ENCODE measurements at places on chromosomes 11 and 22.

- DNase-seq = peak; percentile 51
Measured at GRCh38 chr11:126115127-126115495, 52.4 kb upstream of the CDON start.

DNA sequence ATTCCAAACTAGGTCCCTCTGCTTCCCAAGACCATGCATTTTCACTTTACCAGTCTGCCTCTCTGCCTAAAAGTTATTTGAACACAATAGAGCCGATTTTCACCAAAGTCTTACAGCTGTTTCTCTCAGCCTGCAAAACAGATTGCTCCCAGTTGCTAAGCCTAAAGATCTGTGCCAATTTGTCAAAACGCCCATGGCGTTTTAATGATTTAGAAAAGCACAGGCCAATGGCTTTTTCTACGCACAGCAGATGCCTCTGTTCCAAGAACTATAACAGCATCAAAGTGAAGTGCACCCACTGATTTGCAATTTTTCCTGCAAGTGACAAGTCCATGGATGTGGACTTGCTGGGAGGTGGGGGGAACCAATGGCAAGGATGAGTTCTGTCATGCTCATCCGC, 173.9 kb upstream of the SYN3 start:
- no peak for DNase-seq

DNA sequence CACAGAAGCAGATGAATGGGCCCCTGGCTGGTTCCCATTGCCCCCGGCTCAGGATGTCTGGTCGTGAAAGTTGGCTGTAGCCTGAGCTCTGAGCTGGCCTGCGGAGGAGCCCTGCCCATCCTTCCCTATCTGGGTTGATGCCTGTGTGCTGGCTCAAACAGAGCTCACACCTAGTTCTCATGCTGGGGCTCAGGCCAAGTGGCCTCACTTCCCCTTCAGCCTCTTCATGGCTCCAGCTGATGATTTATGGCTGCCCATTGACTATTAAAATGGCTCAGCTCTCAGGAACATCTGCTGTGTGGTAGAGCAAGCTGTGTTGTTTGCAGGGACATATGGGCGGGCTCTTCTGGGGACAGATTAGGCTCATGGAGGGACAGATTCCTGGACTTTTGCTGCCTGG, 64.7 kb downstream of the ADAMTS15 start:
- peak; percentile 64 for DNase-seq

GRCh38 chr22:42399315-42400271, 32.6 kb downstream of the NFAM1 start:
- DNase-seq = no peak

DNA sequence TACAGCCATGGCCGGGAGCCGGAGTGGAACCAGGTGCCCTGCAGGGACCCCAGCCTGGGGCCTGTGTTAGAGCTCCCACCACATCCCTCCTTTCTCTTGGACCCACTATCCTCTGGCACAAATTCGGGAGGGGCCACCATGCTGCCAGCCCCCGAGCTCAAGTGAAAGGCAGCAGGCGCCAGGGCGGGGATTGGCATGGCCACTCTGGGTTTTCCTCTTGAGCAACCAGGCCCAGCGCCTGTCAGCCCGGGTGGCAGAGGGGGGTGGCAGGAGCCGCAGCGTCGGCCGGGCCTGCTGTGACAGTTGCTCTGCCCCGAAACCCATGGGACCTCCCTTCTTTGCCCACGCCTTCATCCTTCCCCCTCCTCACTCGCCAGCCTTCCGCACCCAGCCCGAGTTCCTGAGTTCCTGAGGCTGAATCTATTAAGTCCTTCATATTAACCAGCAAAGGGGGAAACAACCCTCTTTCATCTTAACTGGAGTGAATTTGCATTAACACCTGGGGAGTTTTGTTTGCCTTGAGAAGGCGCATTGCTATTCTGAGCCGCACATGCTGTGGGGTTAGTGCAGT, 16.8 kb upstream of the CABP7 start:
- no peak for DNase-seq

DNA sequence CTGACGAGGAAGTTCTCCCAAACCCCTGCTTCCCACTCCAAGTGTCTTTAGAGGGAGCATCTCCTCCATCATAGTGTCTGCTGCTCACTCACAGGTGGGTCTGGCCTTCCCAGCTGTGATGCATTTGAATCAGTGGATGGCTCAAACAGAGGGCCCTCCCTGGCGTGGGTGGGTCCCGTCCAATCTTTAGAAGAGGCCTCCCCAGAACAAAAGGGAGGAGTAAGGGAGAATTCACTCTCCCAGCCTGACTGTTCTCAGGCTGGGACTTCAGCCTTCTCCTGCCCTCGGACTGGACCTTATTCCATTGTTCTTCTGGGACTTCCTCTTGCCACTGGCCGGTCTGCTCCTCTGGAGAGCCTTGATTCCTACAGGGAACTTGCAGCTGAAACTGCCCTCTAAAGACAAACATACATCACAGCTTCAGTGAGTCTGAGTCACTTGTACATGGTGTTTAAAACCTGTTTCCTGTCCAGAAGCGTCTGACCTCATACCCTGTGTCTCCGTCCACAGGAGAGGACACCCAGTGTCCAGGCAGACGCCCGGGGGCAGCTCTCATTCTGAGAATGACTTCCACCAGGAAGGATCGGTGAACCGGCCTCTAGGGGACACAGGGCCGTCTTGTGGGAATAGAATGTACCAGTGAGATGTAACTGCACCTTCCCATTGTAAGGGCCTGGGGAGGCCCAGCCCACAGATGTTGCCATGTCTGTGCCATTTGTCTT, 234.7 kb downstream of the BRD1 start:
- DNase-seq = no peak

GRCh38 chr11:78567209-78567608, 7.5 kb downstream of the NARS2 start:
- DNase-seq = peak; percentile 44

DNA sequence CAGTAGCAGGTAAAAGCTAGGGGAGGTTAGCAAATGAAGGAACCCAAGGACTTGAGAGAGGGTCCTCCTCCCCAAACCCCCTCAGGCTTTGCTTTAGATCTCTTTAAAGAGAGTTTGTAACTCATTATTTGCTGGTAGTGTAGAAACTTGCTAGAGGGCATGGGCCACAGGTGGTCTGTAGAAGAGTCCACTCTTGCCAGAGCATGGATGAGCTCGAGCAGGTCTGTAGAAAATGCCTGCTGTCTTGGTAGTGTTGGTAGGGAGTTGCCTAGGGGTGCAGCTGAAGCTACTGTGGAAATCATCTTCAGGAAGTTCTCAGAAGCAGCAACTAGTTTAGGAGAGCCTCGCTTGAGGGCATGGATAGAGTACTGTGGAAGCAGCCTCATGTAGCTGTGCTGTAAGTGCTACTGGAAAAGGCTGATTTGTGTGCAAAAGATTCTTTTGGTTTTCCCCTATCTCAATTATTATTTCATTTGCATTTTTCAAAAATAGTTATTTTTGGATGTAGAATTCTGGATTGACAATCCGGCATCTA, 104.3 kb downstream of the TMEM135 start:
- DNase-seq = no peak

DNA sequence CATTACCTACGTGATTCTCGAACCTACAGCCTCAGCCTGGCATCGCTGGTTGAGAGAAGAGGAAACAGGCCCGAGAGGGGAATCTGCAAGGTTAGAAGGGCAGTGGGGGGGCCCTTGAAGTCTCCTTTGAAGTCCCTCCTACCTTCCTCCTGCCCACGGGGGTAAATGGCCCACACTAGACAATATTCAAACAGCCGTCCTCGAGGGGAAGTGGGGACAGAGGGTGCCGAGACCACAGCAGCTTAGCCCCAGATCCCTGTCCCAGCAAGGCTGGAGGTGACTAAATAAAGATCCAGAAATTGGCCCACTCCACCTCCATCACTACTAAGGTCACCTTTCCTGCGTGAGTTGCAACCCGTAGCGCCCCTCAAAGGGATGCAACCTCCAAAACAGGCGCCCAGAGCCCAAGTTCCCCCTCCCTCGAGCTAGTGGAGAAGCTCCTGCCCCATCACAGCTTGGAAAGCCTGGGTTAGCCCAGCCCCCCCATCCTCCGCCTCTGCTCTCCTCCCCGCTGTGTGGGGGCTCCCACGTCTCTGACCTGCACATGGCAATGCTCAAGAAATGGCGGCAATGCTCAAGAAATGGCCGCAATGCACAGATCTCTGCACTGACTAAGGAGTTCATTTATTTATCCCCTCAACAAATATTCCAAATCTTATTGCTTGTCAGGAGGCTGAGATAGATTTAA, 788 bp upstream of the RASL10A start:
- DNase-seq = no peak

DNA sequence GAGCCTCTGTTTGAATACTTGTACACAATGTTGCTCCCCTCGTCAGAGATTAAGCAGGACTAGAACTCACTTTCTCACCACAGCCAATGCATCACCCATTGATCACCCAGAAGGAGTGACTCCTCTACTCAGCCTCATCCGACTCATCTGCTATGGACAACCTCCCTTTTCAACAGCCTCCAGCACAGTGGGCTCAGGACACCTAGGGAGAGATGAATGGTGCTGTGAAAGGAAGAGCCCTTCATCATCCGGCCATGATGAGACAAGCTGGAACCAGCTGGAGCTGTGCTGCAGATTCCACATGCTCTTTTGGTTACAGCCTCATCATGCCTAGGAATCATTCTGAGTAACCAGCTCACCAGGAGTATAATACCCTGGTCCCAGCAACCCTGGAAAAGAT, 15.5 kb downstream of the C11orf91 start:
- DNase-seq = no peak

DNA sequence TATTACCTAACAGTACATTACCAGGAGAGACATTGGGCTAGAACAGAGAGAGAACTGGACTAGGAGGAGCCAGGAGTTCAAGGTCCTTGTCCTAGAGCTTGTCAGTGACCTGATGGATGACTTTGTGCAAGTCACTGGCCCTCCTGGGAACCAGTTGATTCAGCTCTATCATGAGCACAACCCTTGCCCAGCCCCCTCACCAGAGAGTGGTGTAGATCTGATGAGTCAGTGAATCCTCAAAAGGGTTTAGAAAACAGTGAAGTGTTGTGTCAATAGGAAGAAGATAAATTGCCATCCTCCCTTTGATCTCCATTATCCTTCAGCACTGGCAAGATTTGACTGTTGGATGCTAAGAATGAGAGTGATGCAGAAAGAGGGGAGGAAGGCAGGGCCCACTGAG, 24.3 kb downstream of the NEU3 start:
- no peak for DNase-seq

GRCh38 chr11:863023-863909, 20.6 kb downstream of the TSPAN4 start:
- DNase-seq = no peak

DNA sequence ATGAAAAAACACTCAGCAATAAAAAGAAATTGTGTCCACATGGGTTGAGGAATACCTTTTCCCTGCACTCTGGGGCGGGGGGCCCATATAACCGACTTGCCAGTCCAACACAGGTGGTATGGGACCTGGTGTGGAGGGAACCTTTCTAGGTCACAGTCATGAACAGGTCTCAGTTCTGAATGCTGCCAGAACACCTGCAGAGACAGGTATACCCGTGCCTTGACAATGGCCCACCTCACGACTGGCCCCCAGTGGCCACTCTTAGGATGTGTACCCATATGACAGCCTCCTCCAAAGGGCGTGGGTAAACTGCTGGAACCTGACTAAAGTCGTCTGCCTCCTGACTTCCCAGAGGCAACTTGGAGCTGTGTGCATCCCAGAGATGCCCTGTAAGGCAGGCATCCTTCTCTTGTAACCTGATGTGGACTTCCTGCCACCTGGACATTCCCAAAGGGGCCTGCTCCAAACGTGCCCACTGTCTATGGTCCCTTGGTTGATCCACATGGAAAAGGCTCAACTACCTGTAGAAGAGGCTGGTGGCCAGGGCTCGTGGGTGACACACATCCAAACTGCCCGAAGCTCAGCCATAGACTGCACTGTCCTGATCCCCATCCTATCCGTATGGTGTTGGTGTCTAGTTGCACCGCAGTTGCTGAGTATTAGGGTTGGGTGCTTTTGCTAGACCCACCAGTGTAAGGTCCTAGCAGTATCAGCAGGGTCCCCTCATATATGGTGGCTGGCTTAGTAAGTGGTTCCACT, 859.3 kb downstream of the BRD1 start:
- DNase-seq = no peak

DNA sequence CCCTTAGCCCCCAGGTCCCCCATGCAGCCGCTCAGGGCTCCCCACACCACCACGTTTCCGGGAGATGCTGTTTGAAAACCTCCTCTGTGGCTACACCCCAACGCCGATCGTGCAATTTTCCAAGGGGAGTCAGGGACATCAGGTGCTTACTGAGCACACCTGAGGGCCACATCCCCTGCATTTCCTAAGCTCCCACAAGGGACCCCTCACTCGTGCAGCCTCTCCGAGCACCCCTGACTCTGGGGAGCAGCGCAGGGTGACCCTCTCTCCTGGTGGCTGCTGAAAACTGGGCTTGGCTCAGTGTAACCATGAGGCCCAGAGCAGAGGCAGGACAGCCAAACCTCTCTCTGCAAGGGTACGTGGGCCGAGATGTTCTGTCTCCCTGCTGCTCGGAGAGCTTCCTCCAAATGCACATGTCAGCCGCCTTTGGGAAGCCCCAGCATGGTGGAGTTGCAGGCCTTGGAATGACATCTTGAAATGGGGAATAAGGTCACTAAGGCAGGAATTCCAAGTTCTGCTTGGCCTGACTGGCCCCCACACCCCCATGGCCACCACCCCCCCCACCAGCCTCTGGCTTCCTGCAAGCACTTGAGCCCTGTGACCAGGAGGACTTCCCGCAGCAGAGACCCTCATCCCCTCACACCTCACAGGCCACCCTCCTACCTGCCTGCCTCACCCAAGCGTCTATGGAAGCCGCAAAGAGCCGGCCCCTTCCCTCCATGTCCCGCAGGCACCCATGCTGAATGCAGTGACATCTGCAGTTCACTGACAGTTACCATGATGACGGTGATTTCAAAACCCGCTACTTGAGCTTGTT, 257.4 kb downstream of the BRD1 start:
- no peak for DNase-seq

GRCh38 chr11:45641961-45642360, 23.5 kb downstream of the CHST1 start:
- DNase-seq = no peak

- no peak for DNase-seq
Measured at GRCh38 chr11:8723711-8724110, 41.1 kb downstream of the RPL27A start.

GRCh38 chr22:43216738-43217137, 29.8 kb upstream of the TTLL12 start:
- DNase-seq = no peak

- DNase-seq = peak; percentile 60
Measured at GRCh38 chr11:110891411-110891810, 179.2 kb upstream of the ARHGAP20 start.

GRCh38 chr22:47446331-47446730, 683.9 kb downstream of the TBC1D22A start:
- no peak for DNase-seq

GRCh38 chr22:17638182-17638431, 450 bp upstream of the BCL2L13 start:
- peak; percentile 62 for DNase-seq

DNA sequence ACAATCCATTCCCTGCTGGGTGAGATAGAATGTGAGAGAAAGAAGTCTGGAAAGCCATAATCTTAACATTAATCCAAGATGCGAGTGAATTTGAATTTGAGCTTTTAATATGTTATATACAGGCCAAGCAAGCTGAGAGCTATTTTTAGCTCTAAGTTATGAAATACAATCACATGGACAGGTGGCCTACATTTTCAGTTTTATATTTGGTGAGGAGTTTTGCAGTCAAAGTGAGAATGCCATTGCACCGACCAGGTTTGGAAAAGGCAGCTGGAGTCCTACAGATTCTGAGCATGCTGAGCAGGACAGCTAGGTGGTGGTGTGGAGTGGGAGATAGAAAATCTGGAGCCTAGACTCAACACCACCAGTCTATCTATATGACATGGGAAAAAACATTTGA, 12.0 kb downstream of the OR5B21 start:
- DNase-seq = no peak

GRCh38 chr22:39600491-39601179, 30.1 kb downstream of the CACNA1I start:
- DNase-seq = no peak
